Activated T-cell treated with anti-CD3 and anti-CD28 coated beads, Interleukin-2, amount 50 U/mL, for 1 hour (primary cell): ENCODE measurements at places on chromosomes 7 and 10.

DNA sequence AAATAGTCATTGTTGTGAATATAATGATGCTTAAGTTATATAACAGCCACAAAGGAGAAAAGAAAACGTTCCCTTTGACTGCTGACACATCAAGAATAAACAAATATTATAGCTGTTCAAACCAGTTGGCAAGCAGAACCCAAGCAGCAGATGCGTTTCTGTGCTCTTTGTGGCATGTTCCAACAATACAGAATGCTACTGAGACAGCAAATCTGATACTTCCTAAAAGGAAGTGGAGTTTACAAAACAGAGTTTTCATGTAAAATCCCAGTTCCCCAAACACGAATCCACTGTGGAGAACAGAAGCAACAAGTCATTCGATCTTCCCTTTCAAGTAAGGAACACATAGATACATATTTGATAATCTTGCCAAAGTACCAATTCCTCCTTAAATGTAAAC, 170.9 kb upstream of the ASAH2 start:
- DNase-seq = no peak

DNA sequence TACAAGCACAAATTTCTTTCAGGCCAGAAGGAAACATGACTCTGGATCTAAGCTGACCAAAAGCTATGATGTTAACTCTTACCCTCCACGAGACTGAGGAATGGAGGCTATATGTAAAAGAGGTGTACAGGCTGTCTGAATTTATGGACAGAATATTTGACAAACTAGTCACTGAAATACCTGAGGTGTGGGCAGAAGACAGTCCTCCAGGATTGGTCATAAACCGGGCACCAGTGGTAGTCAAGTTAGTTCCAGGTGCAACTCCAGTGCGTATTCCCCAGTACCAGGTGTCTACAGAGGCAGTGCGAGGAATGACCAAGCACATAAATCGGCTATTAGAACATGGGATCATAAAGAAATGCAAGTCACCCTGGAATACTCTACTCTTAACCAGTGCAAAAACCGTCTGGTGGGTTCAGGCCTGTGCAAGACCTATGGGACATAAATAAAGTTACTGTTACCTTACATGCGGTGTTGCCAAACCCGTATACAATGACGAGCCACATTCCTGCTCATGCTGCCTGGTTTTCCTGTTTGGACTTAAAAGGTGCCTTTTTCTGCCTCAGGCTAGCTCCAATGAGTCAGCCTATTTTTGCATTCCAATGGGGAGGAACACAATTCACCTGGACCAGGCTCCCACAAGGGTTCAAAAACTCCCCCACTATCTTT, 6.7 kb upstream of the CYREN start:
- no peak for DNase-seq

DNA sequence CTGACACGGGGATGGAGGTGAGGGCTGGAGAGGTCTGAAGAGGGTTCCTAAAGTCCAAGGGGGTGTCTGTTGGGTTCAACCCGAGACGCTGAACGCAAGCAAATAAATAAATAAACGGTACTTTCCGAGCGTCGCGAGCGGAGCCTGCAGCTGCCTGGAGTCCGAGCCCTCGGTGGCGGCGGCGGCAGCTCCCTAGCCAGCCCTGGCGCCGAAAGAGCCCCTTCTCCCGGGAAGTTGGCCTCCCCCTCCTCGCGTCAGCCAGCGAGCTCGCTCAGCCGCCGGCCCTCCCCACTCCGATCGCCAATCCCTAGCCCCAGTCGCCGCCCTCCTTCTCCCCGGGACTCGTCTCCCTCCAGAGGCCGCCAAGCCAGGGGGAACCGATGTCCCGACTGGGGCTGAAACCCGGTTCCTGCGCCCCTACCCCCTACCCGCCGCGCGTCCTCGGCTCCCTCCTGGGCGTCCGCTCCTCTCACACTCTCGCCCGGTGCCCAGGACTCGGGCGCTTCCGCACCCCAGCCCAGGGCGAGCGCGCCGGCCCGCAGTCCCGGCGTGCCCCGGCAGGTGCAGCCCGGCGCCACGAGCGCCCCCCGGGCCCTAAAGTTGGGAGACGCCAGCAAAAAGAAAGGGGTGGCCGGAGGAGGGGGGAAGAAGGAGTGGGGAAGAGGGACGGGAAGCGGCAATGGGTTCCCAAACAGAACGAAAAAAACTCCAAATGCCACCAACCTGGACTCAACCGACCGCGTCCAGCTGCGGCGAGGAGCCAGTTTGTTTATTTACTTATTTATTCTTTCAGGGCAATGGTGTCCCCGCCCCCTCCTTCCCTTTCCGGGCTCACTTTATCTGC, at the start of gene GFRA1:
GFRA1 (minus strand) TSS at position 767 of the 844 bp plus-strand sequence. CDS start 1,177 bp downstream, outside the sequence.
- DNase-seq = no peak

GRCh38 chr7:45259966-45260646, 102.5 kb downstream of the RAMP3 start:
- peak; percentile 75 for DNase-seq

DNA sequence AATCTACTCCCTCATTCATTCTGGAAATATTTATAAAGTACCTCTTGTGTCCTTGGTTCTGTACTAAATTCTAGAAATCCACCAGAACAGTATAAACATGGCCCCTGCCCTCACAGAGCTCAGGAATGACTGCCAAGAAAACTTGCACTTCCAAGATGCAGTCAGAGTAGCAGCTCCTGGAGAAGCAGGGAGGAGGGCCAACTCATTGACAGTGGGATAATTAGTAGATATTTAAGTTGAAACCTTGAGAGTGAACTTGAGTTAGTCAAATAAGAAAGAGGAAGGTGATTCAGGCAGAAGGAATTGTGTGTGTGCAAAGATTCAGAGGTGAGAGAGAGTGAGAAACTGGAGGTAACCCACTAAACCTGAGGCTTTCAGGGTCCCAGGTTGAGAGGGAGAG, 182.2 kb upstream of the INHBA start:
- DNase-seq = no peak

DNA sequence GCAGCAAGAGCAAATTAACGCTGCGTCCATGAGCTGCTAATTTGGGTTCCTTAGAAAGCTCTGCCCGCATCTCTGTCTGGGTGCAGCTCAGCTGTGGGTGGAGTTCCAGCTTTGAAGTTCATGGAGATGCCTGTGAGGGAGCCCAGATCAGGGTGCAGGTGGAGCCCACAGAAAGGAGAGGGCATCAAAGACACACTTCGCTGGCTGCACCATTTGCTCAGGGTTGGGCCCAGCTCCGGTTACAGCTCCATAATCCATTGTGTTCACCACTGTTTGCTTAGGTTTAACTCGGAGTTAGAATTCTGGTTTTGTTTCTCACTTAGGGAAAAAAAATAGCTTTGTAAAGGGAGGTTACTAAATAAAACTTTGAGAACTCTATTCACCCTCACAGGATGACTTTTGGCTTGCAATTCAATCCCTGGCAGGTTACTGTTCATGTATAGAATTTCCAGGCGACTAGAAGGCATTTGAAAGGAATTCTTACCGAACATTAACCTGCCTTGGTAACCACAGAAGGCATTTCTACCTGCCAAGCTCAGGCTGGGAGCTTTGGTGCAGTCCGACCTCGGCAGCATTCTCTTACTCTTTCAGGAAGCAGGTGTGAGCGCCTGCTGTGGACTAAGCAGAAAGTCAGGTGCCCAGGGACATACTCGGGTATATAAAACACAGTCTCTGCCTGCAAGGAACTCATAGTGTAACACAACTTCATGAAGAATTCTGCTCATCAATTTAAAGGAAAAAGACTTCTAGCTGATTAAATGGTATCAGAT, 179.5 kb upstream of the RNF32 start:
- no peak for DNase-seq

- no peak for DNase-seq
Measured at GRCh38 chr7:90708841-90709317, 112.8 kb downstream of the CDK14 start.

GRCh38 chr10:24318517-24318916, 109.6 kb downstream of the KIAA1217 start:
- DNase-seq = no peak

DNA sequence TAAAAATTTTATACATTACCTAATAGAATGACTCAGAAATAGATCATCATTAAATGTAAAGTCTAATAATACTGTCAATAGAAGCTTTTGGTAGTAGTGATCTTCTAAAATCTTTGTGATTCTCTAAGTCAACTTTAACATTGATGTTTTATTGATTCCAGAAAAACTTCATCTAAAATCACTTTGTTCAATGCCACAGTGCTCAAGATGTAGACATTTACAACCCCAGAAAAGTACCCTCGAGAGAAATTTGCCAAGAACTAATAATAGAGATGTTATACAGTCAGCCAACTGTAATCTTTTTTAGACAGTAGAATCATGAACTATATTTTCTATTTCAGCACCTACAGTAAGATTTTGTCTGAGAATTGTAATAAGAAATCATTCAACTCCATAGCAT, 369.2 kb upstream of the AKR1E2 start:
- DNase-seq = no peak

DNA sequence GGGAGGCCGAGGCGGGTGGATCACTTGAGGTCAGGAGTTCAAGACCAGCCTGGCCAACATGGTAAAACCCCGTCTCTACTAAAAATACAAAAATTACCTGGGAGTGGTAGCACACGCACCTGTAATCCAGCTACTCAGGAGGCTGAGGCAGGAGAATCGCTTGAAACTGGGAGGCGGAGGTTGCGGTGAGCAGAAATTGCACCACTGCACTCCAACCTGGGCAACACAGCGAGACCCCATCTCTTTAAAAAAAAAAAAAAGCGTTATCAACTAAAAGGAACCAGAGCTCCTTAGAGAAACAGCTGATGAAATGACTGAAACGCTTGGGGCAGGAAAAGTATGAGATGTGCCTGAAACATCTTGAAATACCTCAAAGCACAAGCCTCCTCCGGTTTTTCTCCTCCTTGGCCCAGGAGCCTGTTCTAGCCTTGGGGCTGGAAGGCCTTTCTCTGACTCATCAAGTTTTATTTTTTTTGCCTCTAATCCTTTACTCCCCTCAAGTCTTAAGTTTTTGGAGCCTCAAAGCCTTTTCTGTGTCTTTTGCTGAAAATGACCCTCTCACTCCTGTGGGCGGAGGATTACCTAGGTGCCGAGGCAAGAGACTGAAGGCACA, 2.6 kb upstream of the METTL27 start:
- no peak for DNase-seq

DNA sequence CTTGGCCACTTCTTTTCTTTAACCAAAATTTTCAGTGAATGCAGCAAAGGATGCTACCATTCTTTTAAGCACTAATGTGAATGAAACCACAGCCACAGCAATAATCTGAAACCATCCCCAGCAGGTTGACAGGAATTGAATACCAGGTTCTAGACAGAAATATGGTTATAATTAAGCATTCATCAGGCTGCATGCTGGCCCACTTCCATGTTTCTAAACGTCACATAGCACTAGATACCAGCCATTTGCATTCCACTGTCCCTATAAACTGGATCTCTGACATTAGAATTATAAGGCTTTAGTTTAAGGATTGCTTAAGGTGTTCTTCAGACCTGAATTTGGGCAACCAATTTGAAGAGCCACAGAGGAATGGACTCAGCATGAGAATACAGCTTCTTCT, 340.8 kb upstream of the KLF6 start:
- DNase-seq = no peak

GRCh38 chr7:140923358-140924006, 1.2 kb downstream of the BRAF start:
- DNase-seq = no peak

- DNase-seq = no peak
Measured at GRCh38 chr10:14327527-14327926, 3.2 kb downstream of the FRMD4A start.

- DNase-seq = no peak
Measured at GRCh38 chr10:7432884-7433726, 22.3 kb upstream of the SFMBT2 start.

- no peak for DNase-seq
Measured at GRCh38 chr7:84813376-84813775, 373.5 kb downstream of the SEMA3D start.

- DNase-seq = no peak
Measured at GRCh38 chr10:3834404-3834803, 49.4 kb upstream of the KLF6 start.

DNA sequence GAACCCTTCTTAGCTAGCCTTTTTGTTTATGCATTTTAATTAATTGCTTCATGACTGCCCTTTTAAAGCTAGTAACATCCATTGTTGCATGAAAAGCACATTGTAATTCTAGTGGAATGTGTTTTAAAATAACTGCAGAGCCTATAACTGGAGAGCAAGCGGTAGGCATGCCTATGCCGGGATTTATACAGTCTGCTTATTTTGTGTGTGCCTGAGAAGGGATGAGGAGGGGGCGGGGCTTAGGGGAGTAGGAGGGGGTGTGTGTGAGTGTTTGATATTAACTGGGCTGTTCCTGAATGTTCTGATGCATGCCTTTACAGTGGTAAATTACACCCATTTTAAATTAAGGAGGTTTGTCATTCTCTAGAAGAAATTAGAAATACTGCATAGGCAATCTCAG, 208.1 kb downstream of the TCF7L2 start:
- DNase-seq = no peak

DNA sequence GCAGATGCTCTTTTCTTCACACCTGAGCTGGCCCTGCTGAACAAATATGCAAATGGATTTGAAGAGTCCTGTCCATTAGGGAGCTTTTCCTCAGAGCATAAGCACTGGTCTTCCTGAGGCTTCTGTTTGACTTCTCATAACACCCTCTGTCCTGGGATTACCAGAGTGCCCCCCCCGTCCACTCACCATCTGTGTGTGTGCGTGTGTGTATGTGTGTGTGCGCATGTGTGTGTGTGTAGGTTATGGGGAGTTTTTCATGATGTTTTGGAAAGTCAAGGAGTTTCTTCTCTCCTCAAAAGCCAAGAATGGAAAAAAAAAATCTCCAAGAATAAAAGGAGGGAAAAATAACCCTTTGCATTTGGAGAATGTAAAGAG, 57.7 kb upstream of the COMTD1 start:
- DNase-seq = no peak

GRCh38 chr10:119996944-119997343, 104.4 kb downstream of the SEC23IP start:
- DNase-seq = no peak

DNA sequence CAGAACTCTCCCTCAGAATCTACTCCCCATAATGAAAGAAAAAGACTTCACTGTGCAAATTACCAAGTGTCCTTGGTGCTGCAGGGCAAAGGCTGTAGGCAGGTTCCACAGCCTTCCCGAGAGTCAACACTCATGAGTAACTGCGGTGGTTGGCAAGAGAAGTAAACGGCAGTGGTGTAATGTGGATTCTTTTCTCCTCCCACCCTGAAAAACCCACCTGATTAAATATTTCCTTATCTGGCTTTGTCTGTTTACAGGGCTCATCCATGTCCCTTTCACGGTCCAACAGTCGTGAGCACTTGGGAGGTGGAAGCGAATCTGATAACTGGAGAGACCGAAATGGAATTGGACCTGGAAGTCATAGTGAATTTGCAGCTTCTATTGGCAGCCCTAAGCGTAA, 300.9 kb downstream of the BICC1 start:
- no peak for DNase-seq
